Activated CD4-positive, alpha-beta T cell treated with anti-CD3 and anti-CD28 coated beads for 48 hours (primary cell): ENCODE measurements at places on chromosomes 7 and 10.
A peak's percentile ranks its signal among the peaks of the same experiment; 100 is the strongest.

DNA sequence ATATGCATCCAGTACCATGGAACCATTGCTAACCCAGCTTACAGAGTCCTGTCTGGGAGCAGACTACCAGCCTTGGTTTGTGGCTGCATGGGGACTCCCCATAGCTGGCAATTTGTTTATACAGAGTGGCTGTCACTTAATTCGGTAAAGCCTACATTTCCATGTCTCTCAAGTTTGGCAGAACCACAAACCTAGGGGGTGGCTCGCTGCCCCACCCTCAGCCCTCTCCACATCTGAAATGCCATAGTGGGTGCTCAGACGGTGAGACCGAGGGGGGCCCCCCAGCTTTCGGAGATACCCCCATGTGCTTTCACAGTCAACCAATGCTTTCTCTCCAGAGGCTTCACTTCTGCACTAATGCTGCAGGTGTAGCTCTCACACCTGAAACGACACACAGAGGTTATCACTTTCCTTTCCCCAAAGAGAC lies 75.5 kb upstream of the KAT6B start:
- DNase-seq = no peak

DNA sequence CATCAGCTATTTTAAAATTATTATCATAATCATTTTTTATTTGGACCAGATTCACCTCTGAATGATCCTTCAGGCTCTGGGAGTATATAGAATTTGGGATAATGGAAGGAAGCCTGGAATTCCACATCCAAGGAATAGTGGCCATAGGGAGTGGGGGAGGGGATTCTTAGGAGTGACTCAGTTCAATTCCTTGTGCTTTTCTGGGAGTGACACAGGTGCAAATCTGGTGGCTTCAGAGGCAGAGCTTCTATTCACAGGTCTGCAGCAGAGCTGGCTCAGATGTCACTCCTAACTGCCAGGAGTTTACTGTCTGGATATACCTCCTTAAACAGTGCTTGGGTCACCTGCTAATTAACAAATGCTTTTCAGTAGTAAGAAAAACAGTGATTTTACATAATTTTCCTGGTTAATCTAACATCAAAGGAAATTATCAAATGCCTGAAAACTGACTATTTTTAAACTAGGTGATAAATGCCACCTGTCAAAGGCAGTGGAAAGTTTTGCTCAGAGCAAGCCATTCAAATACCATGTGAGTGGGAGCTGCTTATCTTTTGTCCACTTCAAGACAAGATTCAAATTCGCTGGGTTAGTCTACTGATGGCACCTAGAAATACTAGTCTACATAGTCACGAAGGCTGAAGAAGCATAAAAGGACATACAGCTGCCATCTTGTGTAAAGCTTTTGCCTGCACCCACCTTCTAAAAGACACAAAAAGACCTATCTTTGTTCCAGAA lies 106.7 kb upstream of the LAMB4 start:
- DNase-seq = no peak

DNA sequence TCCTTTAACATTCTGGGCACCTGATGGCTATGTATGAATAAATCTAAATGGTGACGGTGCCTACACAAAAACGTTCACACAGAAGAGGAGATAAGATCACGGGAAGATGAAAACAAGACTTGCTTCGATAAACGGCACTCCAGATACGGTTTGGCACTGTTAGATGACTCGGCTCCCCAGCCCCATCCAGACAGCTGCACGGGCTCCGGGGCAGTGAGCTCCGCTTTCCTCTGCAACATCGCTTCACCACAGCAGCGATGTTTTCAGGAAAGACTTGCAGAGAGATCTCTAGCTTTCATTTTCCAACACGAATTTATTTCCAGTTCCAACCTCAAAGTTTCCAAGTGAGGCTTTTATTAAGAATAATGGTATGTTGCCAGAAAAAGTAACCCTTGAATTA lies 132.1 kb downstream of the KLF6 start:
- DNase-seq = peak; percentile 65

GRCh38 chr7:122864838-122865237 lies 21.4 kb downstream of the CADPS2 start:
- no peak for DNase-seq

GRCh38 chr7:24728503-24729364 lies 28.5 kb downstream of the GSDME start:
- DNase-seq = peak; percentile 27

GRCh38 chr7:155965010-155965409 lies 152.7 kb upstream of the SHH start:
- peak; percentile 37 for DNase-seq

DNA sequence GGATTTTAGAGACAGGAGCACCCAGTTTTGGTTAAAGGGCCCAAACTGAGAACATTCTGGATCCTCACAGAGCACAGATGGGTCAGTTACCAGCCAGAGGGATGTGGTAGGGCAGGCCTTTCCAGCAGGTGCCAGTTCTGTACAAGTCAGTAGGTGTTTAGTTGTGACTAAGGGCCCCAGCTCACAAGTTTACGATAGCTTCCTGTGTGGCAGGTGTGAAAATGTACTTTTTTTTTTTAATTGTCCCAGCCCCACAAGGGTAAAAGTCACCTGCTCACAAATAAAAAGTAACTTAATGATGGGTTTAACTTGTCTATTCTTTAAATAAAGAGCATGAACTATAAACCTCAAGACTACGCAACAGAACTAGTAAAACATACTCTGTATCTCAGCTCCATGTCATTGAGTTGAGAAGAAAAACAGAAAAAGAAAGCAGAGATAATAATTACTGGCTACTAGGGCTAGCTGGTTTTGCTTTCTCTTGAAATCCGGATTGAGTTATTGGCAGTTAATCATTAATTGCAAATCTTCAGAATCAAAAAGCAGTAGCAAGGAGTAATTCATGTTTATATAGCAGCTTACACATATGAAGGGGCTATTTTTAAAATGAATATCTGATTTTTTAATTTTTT lies 15.4 kb downstream of the NFE2L3 start:
- peak; percentile 48 for DNase-seq

GRCh38 chr7:43450894-43451293 lies 132.0 kb upstream of the STK17A start:
- DNase-seq = no peak

- DNase-seq = peak; percentile 33
Observed at GRCh38 chr7:151244841-151245346, 3.6 kb downstream of the SMARCD3 start.
